ENCODE measurements at places on chromosomes 11 and 22. TPM values are rescaled to one million over a fixed set of nuclear protein-coding genes. Genes with fewer than 3 reads are reported as not detected.

SUSD2 gene
- 8.3 TPM for polyA plus RNA-seq

OR51F1 gene
- not detected for polyA plus RNA-seq

APOL3 gene
- polyA plus RNA-seq = 42.6 TPM

GPR137 gene
- 48.3 TPM for polyA plus RNA-seq

RIMBP3C gene
- polyA plus RNA-seq = not detected

PITPNB gene
- polyA plus RNA-seq = 82.8 TPM

SYT12 gene
- polyA plus RNA-seq = 0.20 TPM

All from urinary bladder (tissue), 4 donors.